Stimulated activated CD4-positive, alpha-beta T cell treated with anti-CD3 and anti-CD28 coated beads, TNF-alpha, amount 100 ng/mL, for 48 hours (primary cell): ENCODE measurements at places on chromosomes 1 and 21.

GRCh38 chr1:3429320-3429719 lies 25.1 kb upstream of the ARHGEF16 start:
- no peak for DNase-seq

DNA sequence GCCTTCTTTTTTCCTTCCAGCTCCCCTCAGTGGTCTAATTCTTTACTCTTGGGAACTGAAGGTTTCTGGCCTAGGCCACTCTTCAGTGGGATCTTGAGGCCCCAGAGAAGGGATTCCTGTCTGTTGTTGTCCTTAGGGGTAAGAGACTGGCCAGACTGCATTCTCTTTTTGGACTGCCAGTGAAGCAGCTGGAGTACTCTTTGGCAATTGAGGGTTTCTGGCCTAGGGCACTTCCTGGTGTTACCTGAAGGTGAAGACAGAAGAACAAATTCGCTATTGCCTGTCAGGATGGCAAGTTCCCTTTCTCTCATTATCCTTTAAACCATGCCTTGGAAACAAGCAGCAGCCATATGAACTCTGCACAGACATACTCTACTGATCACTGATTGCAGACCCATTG lies 286.6 kb upstream of the ZP4 start:
- DNase-seq: no peak

DNA sequence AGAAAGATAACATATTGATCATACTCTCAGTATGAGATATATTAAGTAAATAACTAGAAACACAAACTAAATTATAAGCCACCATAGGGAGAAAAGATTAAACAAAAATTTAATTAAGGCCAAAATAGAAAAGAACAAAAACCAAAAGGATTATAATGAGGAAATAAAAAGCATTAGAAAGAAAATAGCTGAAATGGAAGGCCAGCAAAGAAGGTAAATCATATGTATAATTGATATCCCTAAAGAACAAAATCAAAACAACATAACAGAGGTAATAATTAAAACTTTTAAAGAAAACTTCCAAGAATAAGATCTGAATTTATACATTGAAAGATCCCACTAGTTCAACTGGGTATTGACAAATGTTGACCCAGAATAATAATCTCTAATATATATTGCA lies 453.0 kb downstream of the LRRIQ3 start:
- DNase-seq: no peak

DNA sequence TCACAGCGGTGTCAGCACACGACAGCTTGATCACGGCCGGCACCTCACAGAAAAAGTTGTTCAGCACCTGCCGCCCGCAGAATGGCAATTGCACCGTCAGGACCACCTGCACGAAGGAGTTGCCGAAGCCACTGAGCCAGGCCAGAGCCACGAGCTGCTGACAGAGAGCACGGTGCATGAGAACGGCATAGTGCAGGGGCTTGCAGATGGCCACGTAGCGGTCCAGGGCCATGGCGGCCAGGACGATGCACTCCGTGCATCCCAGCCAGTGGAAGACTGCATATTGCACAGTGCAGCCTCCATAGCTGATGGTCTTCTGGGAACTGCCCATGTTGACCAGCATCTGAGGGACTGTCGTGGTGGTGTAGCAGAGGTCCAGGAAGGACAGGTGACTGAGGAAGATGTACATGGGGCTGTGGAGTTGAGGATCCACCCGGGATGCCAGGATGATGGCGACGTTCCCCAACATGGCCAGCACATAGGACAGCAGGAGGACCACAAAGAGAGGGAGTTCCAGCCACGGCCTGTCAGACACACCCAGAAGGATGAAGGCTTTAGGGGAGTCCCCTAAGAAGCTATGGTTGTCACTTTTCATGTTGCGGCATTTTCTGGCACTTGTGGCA lies 6.4 kb downstream of the OR2B11 start:
- DNase-seq: no peak

- DNase-seq: peak; percentile 36
Measured at GRCh38 chr1:66436378-66437135, 97.4 kb upstream of the SGIP1 start.

DNA sequence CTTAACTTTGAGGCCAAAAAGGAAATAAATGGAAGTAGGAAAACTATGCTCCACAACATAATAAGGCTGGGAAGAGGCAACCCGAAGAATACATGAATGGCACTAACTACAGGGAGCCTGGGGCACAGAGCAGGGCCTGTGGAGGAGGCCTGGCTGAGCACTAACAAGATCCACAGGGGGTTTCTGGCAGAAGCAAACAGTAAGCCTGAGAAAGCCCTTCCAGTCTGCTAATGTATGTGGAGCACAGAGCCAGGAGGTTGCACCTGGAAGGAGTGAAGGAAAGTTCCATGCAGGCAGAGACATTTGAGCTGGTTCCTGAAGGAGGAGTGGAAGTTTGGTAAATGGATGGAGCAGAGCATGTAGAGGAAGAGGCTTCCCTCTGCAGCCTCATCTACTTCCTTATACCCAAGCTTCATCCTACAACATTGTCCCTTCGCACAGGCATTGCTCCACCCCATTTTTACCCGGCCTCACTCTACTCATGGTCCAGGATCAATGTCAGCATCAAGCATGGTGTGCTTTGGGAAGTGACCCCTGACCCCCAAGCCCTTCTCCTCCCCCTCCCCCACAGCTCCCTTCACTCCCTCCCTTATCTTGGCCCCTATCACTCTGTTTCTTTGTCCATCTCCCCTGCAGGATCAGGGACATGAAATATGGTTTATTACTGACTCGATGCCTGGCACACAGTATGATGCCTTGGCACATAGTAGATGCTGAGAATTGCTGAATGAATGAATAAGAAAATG lies 23.3 kb downstream of the SHISA4 start:
- no peak for DNase-seq

- no peak for DNase-seq
Measured at GRCh38 chr1:217891966-217892365, 260.8 kb downstream of the SPATA17 start.
